LHCN-M2 (cell line): ENCODE measurements at places on chromosomes 16 and 17. TPM values are rescaled to one million over a fixed set of nuclear protein-coding genes. Genes with fewer than 3 reads are reported as not detected.
A peak's percentile ranks its signal among the peaks of the same experiment; 100 is the strongest.

DNA sequence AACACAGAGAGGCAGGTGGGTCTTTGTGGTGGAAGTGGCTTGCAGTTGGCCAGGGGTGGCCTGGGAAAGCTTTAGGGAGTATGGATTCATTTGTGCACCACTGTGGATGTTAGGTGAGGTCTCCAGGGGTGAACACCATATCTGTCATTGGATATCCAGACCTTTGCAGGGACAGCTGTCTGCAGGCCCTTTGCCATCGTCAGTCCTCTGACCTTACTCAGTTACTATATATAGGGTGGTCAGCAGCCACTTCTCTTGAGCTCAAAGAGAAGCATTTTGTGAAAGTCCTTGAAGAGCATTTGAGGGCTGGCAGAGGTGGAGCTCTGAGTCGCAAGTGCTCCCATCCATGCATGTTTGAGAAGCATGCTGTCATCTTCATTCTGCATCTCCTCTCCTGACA, 40.4 kb downstream of the TMEM11 start:
- DNase-seq = no peak

- peak; percentile 36 for DNase-seq
Measured at GRCh38 chr17:62723842-62724241, 84.3 kb downstream of the MARCHF10 start.

Gene GPR142
- not detected in 2 replicates for total RNA-seq

DNA sequence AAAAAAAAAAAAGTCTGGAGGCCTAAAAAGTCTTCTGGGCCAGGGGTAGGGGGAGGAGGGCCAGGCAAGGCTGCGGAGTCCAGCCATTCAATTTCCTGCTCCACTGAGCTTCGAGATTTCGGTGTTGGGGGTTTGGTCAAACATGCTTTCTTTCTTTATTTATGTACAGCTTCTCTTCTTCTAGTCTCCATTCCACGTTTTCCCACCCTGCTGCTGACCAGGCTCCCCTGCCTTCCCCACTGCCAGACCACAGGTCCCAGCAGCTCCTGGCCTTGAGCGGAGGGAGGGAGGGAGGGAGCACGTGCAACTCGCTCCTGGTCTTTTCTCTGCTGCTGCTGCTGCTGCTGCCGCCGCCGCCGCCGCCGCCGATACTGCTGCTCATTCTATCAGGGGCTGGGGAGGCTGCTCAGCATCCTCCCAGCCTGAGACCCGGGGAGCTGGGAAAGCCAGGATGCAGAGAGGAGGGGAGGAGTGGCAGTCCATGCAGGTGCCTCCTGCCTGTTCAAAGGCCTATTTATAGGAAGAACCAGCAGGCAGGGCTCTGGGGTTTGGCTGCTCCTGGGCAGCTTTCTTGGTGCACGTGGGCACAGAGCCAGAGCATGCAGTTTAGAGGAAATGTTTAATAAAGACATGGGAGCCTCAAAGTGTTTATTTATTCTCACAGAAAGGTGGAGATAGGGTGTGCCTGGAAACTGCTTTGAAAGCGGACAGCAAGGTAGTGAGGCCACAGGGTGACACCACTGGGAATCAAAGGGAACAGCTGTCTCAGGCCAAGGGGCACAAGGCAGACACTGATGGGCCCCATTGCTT, 23.4 kb upstream of the ZFHX3 start:
- no peak for DNase-seq

Gene EVPLL
- not detected in 2 replicates for total RNA-seq

- DNase-seq = no peak
Measured at GRCh38 chr17:69696650-69697049, 282.2 kb downstream of the MAP2K6 start.

DNA sequence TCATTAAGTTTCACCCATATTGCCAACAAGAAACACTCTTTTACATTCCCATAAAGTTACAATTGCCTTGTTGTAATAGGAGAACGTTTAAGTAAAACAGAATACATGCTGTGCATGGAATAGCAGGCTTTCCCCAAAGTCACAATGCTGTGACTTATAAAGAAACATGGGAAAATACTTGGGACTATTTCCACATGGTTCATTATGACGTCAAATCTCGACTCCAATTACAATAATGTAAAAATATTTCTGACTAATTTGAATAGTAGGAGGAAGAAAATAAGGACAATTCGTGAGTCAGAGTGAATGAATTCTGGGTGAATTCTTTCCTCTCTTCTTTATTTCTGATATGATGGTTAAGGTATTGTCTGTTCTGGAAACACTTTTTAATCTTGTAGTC, 52.8 kb downstream of the CDH11 start:
- DNase-seq = peak; percentile 86

Gene CYTH1
- 24.9 and 26.1 TPM in 2 replicates for total RNA-seq

- DNase-seq = no peak
Measured at GRCh38 chr16:16036359-16036792, 87.0 kb downstream of the ABCC1 start.

Gene DPEP2
- not detected in 2 replicates for total RNA-seq

Gene MPP2
- total RNA-seq = 3.4 and 11.3 TPM in 2 replicates

DNA sequence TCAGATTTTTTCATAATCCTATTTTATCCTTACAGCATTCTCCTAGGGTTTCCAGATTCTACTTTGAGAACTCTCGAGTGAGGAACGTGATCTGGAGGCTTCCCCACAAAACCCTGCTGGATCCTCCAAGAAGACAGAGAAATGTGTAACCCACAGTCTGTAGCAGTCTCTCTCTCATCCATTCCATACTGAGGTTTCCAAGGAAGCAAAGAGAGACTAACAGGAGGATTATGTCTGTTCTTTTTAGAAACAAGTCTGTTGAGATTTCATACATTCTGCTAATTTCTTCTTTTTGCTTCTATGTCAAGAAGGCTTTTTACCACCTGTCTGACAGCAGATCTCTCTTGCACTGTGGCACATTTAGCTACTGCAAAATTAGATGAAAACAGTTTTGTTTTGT, 18.8 kb downstream of the TMIGD1 start:
- DNase-seq = no peak

DNA sequence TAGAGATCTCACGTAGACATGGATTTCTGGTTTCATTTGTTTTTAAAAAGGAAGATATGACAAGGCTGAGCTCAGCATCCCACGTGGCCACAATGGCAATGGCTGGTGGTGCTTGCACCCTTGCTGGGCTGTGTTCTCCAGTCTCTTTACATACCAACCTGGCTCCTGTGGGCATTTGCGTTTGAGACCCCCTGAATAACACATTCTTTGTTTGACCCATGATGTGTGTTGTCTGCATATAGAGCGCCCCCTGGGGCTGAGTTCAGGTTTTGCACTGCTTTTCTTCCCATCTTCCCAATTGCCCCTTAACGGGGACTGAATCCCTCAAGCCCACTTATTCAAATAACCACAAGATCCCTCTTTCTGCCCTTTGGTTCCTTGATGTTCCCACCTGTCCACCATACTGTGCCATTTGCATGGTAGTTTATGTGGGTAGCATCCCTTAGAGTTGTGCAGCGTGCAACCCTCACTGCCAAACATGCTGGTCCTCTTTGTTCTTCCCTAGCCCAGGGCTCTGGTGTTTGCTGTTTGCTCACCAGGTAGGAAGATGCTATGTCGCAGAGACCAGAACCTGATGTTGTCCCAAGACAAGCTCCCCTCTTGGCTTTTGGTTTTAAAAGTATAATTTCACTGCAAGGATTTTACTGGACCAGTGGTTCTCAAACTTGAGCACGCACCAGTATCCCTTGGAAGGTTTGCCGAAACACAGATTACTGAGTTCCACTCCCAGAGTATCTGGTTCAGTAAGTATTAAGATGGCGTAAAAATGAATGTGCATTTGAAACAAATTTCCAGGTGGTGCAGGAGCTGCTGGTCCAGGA, 38.5 kb upstream of the NKD1 start:
- DNase-seq = no peak

Gene ZNF319
- total RNA-seq = 3.5 and 3.8 TPM in 2 replicates

- DNase-seq = no peak
Measured at GRCh38 chr16:23668873-23669272, 9.8 kb upstream of the PLK1 start.

Gene MPV17L
- total RNA-seq = 0.23 TPM in 1 of 2 replicates, not detected in the other
